ENCODE measurements at places on chromosomes 4 and X.

GRCh38 chrX:149618871-149619270 is 12.7 kb downstream of the TMEM185A start:
- DNase-seq: no peak

DNA sequence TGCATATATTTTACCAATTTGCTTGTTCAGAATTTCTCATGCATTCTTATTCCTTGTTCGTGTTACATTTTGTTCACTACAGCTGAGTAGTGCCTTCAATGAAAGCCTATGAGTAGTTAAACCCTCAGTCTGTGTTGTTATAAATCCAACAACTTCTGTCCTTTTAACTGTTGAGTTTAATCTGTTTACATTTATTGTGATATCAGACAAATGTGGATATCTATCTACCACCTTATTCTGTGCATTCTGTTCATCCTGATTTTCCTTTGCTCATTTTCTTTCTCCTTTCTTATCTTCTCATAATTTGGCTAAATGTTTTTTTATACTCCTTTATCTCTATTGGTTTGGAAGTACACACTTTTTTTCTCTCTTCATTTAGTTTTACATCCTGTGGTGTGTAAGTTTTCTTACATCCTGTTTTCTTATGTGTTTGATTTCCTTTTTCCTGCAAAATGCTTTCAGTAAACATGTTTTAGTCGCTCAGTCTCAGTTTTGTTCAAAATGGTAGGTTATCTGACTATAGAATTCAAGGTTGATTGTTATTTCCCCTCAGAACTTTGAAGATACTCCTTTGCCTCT is 54.2 kb downstream of the CASP6 start:
- DNase-seq: no peak

DNA sequence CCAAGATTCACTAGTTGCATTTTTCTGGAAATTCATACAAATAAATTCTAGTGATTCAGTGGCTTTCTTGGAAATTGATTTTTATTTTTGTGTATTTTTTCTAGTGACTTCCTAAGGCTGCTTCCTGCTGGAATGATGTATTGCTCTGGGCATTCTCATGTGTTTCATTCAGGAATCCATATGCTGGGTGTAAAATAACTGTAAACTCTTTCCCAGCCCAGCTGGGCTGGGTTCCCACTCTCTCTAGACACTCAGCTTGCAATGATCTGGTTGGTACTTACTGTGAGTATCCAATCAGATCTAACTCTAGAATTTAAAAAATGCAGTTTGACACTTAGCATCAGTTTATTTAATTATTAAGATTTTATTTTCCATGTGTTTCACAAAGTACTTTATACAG is 882.2 kb downstream of the STIM2 start:
- DNase-seq: no peak

DNA sequence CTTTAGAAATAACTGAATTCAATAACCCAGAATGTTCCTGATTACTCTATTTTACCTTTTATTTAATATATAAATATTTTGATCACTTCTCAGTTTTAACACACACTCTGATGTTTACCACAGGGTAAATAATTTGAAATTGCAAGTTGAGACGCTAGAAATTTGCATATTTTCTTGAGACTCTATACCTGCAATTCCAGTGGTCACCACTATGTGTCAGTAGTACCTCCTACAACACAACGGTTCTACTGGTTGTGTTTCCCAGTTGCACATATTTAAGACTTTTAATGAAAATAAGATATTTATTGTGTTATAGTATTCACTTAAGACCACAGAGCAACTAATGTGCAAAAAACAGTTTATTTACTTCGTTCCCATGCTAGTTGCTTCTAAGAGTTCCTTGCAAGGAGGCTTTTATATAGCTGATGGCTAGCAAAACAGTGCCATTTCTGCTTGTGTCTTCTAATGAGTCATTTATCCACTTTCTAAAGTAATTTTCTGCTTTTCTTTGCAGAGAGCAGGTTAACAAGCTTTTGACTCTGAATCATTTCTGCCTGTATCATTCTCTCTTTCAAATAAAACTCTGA is 98.9 kb upstream of the PDLIM3 start:
- no peak for DNase-seq

GRCh38 chrX:106050054-106050453 is 11.5 kb upstream of the SERPINA7 start:
- no peak for DNase-seq

GRCh38 chrX:150224676-150225075 is 138.4 kb upstream of the MAMLD1 start:
- DNase-seq: no peak

- no peak for DNase-seq
Measured at GRCh38 chrX:77342004-77342403, 105.2 kb upstream of the FGF16 start.

- no peak for DNase-seq
Measured at GRCh38 chr4:153573881-153574802, 108.0 kb downstream of the TMEM131L start.

GRCh38 chr4:114464726-114465272 is 133.8 kb upstream of the UGT8 start:
- no peak for DNase-seq

GRCh38 chrX:152893980-152894610 is 3.8 kb upstream of the ZNF185 start:
- no peak for DNase-seq

DNA sequence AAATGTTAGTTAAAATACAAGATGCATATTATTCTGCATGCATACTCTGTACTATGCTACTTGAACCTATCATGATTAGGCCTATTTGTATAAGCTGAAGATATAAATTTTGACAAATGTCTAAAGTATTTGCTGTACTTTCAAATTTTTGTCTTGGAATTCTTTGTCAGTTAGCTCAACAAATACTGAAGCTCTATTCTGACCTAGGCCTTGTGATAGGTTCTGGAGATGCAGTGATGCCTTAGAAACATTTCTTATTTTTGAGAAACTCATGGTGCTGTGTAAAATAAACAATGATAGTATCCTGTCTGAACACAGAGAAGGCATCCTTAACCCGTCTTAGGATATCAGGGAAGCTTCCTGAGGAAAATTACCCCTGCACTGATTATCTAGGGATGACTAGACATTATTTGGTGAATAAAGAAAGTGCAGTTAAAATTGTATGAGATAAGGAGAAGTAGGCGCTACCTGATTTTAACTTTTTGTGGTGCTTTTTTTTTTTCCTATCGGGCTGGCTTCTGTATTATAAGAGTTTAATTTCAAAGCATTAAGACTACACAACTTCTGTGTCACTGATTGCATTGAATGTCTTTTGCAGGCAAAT is 43.4 kb downstream of the MOB1B start:
- no peak for DNase-seq

DNA sequence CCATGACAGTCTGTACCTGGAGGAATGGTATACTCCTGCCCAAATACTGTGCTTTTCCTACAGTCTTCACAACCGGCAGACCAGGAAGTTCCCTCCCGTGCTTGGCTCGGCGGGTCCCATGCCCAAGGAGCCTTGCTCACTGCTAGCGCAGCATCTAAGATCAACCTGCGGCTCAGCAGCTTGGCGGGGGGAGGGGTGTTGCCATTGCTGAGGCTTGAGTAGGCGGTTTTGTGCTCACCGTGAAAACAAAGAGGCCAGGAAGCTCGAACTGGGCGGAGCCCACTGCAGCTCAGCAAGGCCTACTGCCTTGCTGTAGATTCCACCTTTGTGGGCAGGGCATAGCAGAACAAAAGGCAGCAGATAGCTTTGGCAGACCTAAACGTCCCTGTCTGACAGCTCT is 152.7 kb downstream of the TEX11 start:
- no peak for DNase-seq

DNA sequence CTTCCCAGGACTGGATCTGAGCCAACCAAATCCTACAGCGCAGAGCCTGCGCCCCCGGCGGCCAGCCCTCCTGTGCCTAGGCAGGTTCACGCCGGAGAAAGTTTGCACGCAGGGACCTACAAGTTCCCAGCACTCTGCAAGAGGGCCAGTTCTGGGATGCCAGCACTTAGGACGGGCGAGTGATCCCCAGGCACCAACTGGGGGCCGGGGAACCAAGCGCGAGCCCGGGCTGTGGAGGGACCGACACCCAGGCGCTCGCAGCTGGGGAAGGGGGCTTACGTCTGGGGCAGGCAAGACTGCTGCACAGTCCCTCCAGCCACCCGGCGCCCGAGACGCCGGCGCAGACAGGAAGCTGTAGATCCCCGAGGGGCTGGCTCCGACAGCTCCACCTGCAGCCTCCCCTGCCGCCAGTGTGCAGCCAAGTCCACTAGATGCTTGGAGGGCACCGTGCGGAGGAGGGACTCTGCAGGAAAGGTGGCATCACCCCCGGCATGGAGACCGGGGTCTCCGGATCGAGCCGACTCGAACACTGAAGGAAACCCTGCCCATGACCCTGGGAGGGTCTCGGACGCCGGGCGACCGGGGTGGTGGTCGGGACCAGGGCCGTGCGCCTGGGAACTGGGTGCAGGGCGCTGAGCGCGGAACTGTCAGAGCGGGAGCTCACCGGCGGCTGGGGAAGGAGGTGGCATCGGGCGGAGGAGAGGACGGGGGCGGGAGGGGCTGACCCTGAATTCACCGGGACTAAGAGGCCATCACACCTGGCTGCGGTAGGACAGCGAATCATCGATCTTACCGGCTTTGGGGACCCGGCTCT is 566 bp downstream of the CORIN start:
- DNase-seq: no peak

- DNase-seq: no peak
Measured at GRCh38 chr4:27685091-27685490, 824.5 kb downstream of the STIM2 start.

DNA sequence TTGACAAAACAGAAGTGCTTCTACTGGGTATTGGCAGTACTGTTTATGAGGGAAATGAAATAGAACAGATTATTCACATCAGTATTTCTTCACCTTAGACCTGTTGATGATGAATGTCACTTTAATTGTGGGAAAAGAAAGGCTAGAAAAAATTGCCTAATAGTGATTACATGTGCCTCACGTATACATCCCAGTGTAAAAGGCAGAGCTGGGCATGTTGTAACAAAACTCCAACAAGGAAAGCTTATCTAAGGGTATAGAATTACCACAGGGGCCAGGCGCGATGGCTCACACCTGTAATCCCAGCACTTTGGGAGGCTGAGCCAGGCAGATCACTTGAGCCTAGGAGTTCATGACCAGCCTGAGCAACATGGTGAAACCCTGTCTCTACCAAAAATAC is 4.2 kb downstream of the PGM2 start:
- DNase-seq: no peak

DNA sequence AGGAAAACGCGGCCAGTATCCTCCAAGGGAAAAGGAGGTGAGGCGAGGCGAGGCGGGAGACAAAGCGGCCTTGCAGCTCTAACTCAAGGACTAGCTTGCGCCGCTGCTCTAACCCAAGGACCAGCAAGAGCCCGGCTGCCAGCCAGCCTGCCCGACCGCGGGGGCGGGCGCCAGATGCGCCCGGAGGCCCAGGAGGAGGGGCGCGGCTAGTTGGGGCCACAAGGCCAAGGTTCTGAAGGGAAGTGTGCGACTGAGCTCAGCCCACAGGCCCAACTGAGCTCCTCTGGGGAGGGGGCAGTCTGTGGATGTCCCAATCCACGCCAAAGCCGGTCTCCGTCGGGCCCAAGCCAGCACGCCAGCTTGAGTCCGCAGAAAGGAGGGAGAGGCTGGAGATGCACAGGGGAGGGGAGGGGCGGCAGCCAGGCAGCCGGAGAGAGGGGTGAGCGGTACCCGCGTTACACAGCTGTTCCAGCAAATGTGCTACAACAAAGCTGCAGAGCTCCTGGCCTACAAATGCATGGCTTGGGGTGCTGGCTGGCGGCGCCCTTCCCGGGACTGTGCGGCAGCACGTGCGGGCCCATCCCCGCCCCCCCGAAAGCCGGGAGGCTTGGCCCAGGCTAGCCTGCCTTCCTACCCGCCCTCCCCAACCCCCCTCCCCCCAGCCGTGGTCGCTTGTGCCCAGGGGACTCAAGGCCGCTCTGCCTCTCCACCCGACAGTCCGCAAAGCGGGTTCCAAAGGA is 637 bp downstream of the AMER1 start:
- no peak for DNase-seq

DNA sequence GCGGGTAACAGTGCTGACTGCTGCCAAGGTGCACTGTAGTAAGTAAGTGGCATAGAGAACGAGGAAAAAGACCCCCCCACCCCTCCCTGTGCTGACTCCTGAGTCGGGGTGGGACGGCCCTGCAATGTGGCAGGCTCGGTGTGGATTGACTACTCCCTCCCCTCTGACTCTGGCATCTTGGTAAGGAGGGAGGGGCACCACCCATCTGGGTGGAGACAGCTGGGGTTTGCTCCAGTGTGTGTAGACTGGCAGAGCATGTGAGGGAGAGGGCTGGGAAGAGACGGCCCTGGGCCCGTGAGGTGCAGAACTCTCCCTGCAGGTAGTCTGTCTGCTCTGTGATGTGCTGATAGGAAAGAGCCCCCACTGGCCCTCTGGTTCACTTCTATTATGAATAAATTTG is 31.0 kb downstream of the NSG1 start:
- DNase-seq: no peak

DNA sequence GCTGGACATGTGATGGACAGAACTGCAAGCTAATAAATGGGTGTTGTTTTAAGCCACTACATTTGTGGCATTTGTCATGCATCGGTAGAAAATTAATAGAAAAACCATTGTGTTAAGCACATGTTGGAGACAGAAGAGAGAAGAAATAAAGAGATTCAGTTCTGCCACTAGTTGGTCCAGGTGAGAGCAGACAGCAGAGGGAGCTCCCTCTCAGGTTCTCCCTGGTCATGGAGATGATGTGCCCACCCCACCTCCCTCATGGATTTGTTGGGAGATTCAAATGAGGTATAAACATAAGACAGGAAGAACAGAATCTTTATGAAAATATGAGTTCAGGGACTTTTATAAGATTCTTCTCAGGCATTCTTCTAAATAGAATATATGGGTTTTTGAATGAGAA is 36.8 kb upstream of the OCIAD2 start:
- no peak for DNase-seq

GRCh38 chr4:658681-659667 is 15.1 kb downstream of the ATP5ME start:
- DNase-seq: no peak

GRCh38 chr4:39026096-39026495 is 6.1 kb downstream of the TMEM156 start:
- DNase-seq: no peak

GRCh38 chr4:24003496-24003895 is 113.6 kb upstream of the PPARGC1A start:
- no peak for DNase-seq

GRCh38 chr4:88900432-88900831 is 156.6 kb downstream of the FAM13A start:
- DNase-seq: no peak

GRCh38 chr4:55326629-55327028 is 19.4 kb upstream of the SRD5A3 start:
- no peak for DNase-seq

DNA sequence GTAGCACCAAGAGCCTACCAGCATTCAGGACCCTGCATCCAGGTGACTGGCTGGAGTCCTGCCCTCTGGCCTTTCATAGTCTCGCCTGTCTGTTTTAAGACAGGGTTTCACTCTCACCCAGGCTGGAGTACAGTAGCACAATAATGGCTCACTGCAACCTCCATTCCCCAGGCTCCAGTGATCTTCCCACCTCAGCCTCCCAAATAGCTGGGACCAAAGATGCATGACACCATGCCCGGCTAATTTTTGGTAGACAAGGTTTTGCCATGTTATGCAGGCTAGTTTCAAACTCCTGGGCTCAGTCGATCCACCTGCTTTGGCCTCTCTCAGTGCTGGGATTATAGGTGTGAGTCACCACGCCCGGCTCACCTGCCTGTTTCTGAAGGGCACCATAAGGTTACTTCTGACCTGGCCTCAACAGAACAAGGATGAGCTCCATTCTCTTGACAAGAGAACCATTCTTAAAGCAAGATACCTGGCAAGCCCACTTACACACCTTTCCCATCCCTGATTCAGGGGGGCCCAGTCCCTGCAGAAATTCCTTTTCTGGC is 6.7 kb downstream of the RPS4X start:
- DNase-seq: no peak

GRCh38 chr4:11914406-11914805 is 485.7 kb upstream of the HS3ST1 start:
- no peak for DNase-seq
